ENCODE measurements at places on chromosomes 4 and X.

- H3K36me3 ChIP-seq = no peaks in the 10 kb centered on the region
- DNase-seq = peak; percentile 71
- no peak overlapping the region for H3K27ac ChIP-seq
- no peaks in the 10 kb centered on the region for H3K4me1 ChIP-seq
- H3K4me3 ChIP-seq = no peak overlapping the region
- H3K27me3 ChIP-seq = no peaks in the 10 kb centered on the region
Measured at GRCh38 chrX:2677764-2678163, 13.3 kb upstream of the CD99 start.

DNA sequence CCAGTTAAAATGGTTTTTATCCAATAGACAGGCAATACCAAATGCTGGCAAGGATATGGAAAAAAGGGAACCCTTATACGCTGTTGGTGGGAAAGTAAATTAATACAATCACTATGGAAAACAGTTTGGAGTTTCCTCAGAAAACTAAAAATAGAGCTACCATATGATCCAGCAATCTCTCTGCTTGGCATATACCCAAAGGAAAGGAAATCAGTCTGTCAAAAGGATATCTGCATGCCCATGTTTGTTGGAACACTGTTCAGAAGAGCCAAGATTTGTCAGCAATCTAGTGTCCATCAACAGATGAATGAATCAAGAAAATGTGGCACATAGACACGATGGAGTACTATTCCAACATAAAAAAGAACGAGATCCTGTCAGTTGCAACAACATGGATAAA lies 91.0 kb upstream of the SH3RF1 start:
- no peaks in the 10 kb centered on the region for H3K4me1 ChIP-seq
- no peaks in the 10 kb centered on the region for H3K36me3 ChIP-seq
- H3K4me3 ChIP-seq = no peak overlapping the region
- DNase-seq = no peak

DNA sequence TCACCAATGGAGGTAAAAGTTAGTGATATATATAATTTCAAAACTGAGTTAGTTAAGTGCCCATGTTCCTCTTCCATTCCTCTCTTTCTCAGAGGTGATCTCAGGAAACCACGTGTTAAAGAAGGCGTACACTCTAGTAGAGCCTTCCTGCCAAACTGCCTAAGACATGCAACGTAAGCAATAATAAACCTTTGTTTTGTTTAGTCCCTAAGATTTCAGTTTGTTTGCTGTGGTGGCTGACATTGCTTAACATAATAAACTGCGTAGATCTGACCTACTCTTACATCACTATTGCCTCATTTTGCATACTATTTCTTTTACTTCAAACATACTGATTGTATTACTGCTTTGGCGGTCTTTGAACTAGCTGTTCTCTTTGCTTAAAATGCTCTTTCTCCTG lies 99.2 kb downstream of the JADE1 start:
- H3K36me3 ChIP-seq = no peaks in the 10 kb centered on the region
- DNase-seq = no peak
- H3K27me3 ChIP-seq = no peaks in the 10 kb centered on the region

- no peak for DNase-seq
- no peaks in the 10 kb centered on the region for H3K36me3 ChIP-seq
- H3K4me1 ChIP-seq = no peaks in the 10 kb centered on the region
- no peak overlapping the region for H3K4me3 ChIP-seq
- no peaks in the 10 kb centered on the region for H3K27me3 ChIP-seq
Measured at GRCh38 chr4:2393353-2394270, 24.8 kb downstream of the ZFYVE28 start.

DNA sequence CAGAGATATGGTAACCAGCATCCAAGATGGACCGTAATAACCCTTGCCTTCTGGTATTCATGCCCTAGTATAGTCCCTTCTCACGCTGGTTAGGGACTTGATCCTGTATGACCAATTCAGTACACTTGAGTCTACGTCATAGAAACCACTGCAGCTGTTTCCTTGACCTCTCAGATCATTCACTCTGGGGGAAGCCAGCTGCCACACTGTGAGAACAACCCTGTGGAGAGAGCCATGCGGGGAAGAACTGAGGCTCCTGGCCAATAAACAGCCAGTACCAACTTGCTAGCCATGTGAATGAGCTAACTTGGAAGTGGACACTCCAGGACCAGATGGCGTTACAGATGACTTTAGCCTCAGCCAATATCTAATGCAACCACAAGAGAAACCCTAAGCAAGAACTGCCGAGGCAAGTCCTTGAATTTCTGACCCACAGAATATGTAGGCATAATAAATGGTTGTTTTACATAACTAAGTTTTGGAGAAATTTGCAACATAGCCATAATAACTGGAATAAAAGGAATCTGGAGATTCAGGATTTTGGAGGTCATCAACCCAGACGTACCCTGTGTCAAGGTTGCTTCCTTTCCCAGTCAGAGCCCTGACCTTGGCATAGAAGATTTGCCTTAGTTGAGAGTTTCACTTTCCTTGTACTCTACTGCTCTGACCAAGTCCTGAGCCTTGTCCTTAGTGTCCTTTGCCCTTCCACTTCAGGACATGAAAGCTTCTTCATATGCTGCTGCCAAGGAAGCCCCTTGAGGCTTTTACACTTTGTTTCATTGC lies 87.3 kb upstream of the ZNF81 start:
- H3K27ac ChIP-seq = no peak overlapping the region
- no peak for DNase-seq
- H3K4me3 ChIP-seq = no peak overlapping the region
- H3K4me1 ChIP-seq = no peaks in the 10 kb centered on the region

GRCh38 chr4:99463566-99463965 lies 28.4 kb upstream of the ADH7 start:
- peaks cover 11% of the 10 kb centered on the region for H3K4me1 ChIP-seq
- H3K27ac ChIP-seq = no peak overlapping the region
- no peaks in the 10 kb centered on the region for H3K36me3 ChIP-seq

DNA sequence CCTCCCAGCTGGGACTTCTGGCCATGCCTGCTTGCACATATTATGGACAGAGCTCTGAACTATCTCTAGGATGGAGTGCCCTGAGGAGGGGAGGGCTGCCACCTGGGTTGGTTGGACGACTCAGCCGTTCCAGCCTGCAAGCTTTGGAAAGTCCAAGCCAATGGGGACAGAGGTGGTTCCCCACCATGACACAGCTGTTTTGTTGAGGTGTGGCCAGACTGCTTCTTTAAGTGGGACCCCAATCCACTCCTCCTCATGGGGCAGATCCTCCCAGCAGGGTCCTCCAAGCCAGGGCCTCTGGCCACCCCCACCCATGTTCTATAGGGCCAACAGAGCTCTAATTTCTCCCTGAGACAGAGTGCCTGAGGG lies 22.7 kb downstream of the F8A3 start:
- H3K27me3 ChIP-seq = no peaks in the 10 kb centered on the region
- no peaks in the 10 kb centered on the region for H3K4me1 ChIP-seq
- no peak overlapping the region for H3K27ac ChIP-seq
- DNase-seq = no peak
- no peak overlapping the region for H3K4me3 ChIP-seq
- no peaks in the 10 kb centered on the region for H3K36me3 ChIP-seq

DNA sequence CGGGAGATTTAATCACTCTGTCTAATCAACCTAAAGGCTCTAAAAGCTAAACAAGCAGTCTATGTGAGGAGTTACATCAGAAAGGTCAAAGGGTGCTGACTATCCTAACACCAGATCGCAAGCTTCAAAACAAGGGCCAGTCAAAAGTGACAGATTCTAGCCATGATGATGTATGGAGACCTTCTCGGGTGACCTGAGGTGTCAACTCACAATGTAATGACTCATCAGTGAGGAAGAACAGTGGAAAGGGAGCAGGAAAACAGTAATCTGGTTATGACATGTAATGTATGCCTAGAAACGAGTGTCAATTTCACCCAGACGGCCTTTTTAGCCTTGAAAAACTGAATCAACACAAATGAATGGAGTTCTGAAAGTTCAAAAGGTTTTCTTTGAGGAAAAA lies 375.3 kb downstream of the IDS start:
- H3K4me3 ChIP-seq = no peak overlapping the region
- H3K27me3 ChIP-seq = no peaks in the 10 kb centered on the region
- H3K36me3 ChIP-seq = no peaks in the 10 kb centered on the region

- H3K4me3 ChIP-seq = no peak overlapping the region
- no peaks in the 10 kb centered on the region for H3K27me3 ChIP-seq
- H3K27ac ChIP-seq = no peak overlapping the region
- DNase-seq = no peak
- peaks cover 26% of the 10 kb centered on the region for H3K4me1 ChIP-seq
- H3K36me3 ChIP-seq = no peaks in the 10 kb centered on the region
Measured at GRCh38 chrX:69027181-69028005, 137.9 kb downstream of the PJA1 start.

GRCh38 chr4:112270640-112271421 lies 14.9 kb downstream of the TIFA start:
- peak overlapping the region; percentile 15 for H3K27ac ChIP-seq
- no peak overlapping the region for H3K4me3 ChIP-seq
- no peaks in the 10 kb centered on the region for H3K27me3 ChIP-seq
- DNase-seq = no peak

DNA sequence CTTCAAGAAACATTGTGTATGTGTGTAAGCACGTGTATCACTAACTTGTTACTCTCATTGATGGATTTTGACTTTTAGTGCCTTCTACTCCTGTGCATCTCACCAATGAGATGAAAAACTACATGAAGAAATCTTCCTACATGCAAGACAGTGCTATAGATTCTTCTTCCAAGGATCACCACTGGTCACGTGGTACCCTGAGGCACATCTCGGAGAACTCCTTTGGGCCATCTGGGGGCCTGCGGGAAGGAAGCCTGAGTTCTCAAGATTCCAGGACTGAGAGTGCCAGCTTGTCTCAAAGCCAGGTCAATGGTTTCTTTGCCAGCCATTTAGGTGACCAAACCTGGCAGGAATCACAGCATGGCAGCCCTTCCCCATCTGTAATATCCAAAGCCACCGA lies 86.5 kb downstream of the SLC10A6 start:
- no peaks in the 10 kb centered on the region for H3K4me1 ChIP-seq
- no peak overlapping the region for H3K4me3 ChIP-seq
- H3K27me3 ChIP-seq = no peaks in the 10 kb centered on the region

- H3K36me3 ChIP-seq = peaks cover 8% of the 10 kb centered on the region
- no peak for DNase-seq
- peak overlapping the region; percentile 98 for H3K27ac ChIP-seq
- no peaks in the 10 kb centered on the region for H3K27me3 ChIP-seq
Measured at GRCh38 chr4:39043861-39044363, 11.7 kb upstream of the TMEM156 start.

- no peak for DNase-seq
- no peaks in the 10 kb centered on the region for H3K36me3 ChIP-seq
- no peak overlapping the region for H3K4me3 ChIP-seq
- no peak overlapping the region for H3K27ac ChIP-seq
- H3K4me1 ChIP-seq = no peaks in the 10 kb centered on the region
- no peaks in the 10 kb centered on the region for H3K27me3 ChIP-seq
Measured at GRCh38 chr4:156788782-156789181, 182.8 kb downstream of the PDGFC start.

DNA sequence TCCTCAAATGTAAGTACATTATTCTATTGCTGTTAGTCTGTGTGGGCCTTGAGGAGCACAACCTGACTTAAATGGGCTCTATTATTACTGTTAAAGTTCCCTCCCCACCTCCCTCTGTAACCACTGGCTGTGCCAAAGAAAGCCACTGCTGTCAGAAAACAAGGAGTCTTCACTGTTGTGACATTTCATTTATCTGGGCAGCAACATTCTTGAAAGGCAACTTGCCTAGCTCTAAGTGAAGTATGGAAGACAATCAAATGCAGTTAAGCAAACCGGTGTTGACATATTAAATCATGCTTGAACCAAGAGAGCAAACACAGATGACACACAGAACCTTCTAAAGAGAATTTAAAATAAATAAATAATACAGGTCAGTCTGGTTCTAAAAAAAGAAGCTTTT lies 81.0 kb downstream of the EPHA5 start:
- no peaks in the 10 kb centered on the region for H3K36me3 ChIP-seq
- DNase-seq = no peak
- H3K27me3 ChIP-seq = no peaks in the 10 kb centered on the region
- no peak overlapping the region for H3K27ac ChIP-seq
- H3K4me3 ChIP-seq = no peak overlapping the region
- H3K4me1 ChIP-seq = no peaks in the 10 kb centered on the region

GRCh38 chrX:84729809-84730208 lies 227.6 kb upstream of the HDX start:
- no peak overlapping the region for H3K27ac ChIP-seq
- no peaks in the 10 kb centered on the region for H3K36me3 ChIP-seq
- peak; percentile 1 for DNase-seq
- H3K4me1 ChIP-seq = no peaks in the 10 kb centered on the region
- no peak overlapping the region for H3K4me3 ChIP-seq
- no peaks in the 10 kb centered on the region for H3K27me3 ChIP-seq

- H3K4me3 ChIP-seq = no peak overlapping the region
- H3K4me1 ChIP-seq = peaks cover 36% of the 10 kb centered on the region
- H3K27me3 ChIP-seq = no peaks in the 10 kb centered on the region
- H3K27ac ChIP-seq = peak overlapping the region; percentile 47
- peak; percentile 81 for DNase-seq
- no peaks in the 10 kb centered on the region for H3K36me3 ChIP-seq
Measured at GRCh38 chr4:152101556-152102435, 341.0 kb upstream of the GATB start.

DNA sequence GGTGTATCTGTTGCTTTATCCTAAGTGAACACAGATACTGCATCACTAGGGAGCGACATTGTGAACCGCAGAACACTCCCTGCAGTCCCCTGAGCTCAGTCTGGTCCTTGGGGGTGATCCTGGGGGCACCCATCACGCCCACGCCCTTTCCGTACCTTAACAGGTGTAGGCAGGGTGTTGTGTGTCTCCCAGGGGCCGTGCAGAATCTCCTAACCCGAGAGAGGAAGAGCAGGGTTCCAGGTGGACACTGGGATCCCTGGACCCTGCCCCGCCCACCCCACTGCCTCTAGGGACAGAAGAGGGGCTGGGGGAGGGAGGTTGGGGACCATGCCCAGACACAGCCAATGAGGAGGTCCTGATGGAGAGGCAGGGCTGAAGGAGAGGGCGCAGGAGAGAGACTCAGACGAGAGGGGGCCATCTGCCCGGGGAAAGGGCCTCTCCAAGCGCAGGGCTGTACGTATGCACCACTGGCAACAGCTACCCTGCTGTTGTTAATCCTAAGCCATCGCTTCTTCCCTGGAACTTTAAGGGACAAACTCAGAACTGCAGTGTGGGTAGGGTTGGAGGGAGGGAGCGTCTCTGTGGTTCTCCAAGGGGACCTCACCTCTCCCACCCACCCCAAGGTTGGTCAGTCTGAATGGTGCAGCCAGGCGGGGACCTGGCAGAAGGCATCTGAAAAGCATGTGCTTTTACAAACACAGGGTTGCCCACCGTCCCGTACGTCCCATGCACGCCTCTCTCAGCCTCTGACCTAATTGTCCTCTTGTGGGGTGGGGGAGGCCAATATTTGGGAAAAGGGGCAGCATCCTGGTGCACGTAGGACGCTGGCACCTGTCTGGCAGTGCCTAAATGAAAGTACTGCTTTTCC lies 2.5 kb downstream of the P2RY8 start:
- no peaks in the 10 kb centered on the region for H3K36me3 ChIP-seq
- H3K4me3 ChIP-seq = no peak overlapping the region
- H3K27me3 ChIP-seq = no peaks in the 10 kb centered on the region
- no peaks in the 10 kb centered on the region for H3K4me1 ChIP-seq
- no peak overlapping the region for H3K27ac ChIP-seq
- DNase-seq = no peak

- DNase-seq = no peak
- no peaks in the 10 kb centered on the region for H3K27me3 ChIP-seq
- H3K27ac ChIP-seq = no peak overlapping the region
- no peaks in the 10 kb centered on the region for H3K36me3 ChIP-seq
Measured at GRCh38 chr4:7253837-7254236, 61.5 kb downstream of the SORCS2 start.

- no peaks in the 10 kb centered on the region for H3K4me1 ChIP-seq
- no peaks in the 10 kb centered on the region for H3K27me3 ChIP-seq
- H3K27ac ChIP-seq = no peak overlapping the region
- no peak for DNase-seq
- no peaks in the 10 kb centered on the region for H3K36me3 ChIP-seq
Measured at GRCh38 chr4:72390409-72390808, 178.6 kb downstream of the ADAMTS3 start.
